ENCODE measurements at places on chromosomes 16 and 17.

DNA sequence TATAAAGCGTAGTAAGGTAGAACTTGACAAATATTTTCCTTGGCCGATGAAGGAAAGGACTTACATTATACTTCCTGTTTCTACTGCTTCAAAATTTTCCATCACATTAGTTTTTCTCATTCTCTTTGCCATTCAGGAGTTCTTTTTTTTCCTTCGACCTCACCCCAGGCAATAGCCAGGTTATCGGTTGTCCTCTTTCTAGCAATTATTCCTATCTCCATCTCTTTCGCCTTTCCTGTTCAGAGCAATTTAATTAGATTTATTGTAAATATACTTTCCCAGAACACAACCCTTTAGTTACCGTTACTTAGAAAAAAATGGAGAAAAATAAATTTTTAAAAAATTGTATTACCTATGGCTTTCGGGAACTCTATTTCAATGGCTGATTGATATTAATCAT lies 205.2 kb downstream of the KCNJ2 start:
- no peak for DNase-seq

- DNase-seq = no peak
These were observed 653 bp upstream of the VAC14 start for GRCh38 chr16:70801611-70802010.

DNA sequence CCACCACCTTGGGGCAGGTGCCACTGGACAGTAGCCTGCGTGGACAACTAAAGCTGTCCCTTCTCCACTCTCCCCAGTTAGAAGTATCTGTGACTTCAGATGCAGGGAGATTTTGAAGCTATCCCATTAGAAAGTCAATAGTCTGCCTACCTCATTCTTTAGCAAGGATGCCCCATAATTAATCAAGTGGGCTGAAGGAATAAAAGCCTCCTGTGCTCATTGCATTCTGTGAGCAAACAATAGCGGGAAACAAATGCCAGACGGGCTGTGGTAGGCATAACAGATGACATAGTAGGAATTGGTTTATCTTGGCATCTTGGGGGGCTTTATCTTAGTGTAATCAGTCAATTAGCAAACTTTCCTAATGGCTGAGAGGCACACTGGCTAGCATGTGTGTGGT lies 96.7 kb upstream of the HSBP1 start:
- no peak for DNase-seq

DNA sequence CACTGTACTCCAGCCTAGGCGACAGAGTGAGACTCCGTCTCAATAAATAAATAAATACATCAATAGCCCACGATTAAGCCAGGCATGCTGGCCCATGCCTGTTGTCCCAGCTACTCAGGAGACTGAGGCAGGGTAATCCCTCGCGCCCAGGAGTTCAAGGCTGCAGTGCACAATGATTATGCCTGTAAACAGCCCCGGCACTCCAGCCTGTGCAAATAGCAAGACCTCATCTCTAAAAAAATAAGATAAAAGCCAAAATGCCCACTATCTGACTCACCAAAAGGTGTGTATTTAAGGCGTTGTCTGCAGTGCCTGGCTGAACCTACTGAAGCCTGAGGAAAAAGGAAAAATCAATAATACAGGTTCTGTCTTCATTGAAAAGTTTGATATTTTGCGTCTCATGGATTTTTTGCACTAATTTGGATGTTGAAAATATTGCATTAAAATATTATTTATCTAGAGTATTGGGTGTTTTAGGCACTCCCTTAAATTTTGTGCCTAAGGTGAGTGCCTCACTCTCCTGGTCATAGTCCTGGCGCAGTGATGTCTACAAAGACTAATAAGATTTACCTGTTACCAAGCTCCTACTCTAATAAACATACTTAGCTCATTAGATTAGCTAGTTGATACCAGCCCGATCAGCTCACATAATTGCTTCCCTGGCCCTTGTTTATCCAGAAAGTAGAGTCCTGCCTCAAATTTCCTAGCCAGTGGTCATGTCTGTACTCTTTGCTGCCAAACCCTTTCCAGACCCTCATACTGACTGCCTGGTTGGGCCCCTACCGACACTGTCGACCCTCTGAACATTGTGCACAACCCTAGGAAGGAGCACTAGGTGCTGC lies 24.7 kb upstream of the TOB1 start:
- peak; percentile 64 for DNase-seq

DNA sequence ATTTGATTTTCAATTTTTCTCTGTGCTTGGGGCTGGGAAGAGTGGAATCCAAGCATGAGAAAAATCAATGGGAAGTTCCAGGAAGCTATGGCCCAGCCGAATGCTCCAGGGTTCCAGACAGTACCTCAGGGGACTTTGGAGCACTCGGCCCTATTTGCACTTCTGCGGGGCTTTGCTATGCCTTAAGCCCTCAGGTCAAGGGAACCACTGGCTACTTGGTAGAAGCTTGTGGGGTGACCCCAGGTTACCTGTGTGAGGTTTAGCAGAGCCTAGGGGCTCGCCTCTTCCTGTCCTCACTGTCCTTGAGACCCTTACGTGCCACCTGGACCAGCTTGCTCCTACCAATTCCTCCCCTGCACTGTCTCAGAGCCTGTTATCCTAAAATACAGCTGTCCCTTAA lies 121.3 kb downstream of the MGAT5B start:
- no peak for DNase-seq

GRCh38 chr16:27205423-27206065 lies 2.2 kb downstream of the KDM8 start:
- DNase-seq = no peak

DNA sequence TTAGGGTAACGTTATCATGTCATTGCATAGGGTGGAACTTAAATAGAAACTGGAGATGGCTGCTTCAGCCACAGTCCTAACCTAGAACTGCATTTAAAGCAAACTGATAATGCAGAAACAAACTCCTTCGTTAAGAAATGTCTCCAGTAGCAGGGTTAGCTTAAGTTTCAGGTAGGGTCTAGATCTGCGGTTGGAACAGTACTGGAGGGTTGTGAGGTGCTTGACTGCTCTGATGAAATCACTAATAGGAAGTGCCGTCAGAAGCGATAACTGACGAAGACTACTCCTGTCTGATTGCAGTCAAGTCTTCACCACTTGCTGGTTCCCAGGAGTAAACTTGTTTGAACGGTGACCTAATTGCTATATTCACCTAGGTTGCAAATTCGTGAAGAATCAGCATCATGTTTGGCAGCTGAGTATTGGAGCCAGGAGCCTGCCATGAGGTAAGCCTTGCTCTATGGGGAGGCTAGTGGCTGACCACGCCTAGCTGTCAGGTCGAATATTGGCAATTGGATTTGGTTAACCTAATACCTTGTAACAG lies 24.5 kb downstream of the TRPV2 start:
- no peak for DNase-seq

DNA sequence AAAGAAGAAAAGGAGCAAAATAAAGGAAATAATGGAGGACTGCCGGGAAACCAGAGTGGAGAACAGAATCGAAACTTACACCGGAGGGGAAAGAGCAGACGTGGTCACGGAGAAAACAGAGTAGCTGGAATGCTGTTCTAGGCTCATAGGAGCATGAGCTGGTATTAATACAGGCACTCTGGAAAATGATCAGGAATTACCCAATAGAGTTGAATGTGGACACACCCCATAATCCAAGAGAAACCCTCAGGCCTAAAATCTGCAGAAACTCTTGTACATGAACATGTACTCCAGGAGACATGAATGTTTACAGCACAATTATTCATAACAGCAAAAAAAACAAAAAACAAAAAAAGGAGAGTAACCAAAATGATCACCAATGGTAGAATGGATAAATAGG lies 77.7 kb downstream of the RPH3AL start:
- DNase-seq = no peak

DNA sequence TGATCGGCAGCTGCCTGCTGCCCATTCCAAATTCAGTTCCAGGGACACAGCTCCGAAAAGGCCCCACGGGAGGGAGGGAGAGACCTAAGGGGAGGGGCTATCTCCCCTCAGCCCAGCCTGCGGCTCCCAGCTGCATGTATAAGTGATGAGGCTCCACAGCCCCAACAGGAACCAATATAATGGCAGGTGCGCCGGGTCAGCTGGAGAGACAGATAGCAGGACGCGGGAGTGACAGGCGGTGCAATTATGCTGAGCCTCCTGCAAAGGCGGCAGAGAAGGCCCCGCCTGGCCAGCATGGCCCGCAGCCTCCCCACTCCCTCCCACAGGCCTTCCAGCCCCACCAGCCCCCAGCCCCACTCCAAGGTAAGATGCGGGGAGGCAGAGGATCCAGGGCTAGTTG lies 8.1 kb upstream of the C1QL1 start:
- DNase-seq = no peak

DNA sequence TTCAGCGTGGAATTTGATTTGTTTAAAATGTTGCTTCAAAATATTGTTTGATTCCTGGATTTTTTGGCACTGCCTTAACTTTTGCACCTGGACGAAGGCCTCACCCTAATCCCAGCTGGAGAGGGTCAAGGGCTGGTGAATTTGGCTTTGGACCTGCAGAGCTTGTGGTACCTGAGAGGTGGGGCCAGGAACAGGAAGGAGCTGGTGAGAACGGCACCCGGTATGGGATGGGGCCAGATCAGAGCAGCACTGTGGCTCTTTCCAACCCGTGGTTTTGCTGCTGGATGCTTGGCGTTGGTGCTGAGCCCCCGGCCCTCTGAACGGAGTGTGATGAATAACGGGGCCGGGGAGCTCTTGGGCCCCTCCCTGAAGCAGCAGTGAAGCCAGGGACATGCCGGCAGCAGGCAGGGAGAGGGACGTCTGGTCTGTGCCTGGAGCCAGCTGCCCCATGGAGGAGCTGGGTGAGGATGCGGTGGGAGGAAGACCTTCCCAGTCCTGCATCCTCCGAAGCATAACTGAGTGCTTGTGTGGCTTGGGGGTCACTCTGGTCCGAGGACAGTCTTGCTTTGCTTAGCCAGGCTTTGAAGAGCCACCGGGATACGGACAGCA lies 275.4 kb downstream of the SEC14L1 start:
- DNase-seq = no peak

GRCh38 chr16:66746682-66747081 lies 4.7 kb downstream of the DYNC1LI2 start:
- DNase-seq = no peak

- no peak for DNase-seq
These were observed 85.3 kb downstream of the ENGASE start for GRCh38 chr17:79159926-79160325.

DNA sequence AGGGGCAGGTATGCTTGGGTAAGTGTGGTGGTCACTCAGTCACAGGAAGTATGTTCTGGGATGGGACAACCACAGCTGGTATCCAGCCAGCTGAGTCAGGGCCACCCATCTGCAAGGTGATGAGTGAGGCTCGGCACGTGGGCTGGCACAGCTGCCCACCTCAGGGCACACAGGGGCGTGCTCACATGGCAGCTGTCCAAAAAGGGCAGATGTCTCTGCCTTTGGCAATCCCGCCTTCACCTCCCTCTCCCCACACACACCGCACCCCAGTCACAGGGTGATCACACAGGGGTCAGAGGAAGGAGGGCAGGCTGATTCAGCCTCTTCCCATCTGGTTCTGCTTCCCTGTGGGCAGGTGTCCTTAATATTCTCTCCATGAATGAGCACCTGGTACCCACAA lies 85.9 kb upstream of the TOB1 start:
- DNase-seq = no peak

GRCh38 chr16:31084584-31085302 lies 4.0 kb downstream of the PRSS53 start:
- no peak for DNase-seq

DNA sequence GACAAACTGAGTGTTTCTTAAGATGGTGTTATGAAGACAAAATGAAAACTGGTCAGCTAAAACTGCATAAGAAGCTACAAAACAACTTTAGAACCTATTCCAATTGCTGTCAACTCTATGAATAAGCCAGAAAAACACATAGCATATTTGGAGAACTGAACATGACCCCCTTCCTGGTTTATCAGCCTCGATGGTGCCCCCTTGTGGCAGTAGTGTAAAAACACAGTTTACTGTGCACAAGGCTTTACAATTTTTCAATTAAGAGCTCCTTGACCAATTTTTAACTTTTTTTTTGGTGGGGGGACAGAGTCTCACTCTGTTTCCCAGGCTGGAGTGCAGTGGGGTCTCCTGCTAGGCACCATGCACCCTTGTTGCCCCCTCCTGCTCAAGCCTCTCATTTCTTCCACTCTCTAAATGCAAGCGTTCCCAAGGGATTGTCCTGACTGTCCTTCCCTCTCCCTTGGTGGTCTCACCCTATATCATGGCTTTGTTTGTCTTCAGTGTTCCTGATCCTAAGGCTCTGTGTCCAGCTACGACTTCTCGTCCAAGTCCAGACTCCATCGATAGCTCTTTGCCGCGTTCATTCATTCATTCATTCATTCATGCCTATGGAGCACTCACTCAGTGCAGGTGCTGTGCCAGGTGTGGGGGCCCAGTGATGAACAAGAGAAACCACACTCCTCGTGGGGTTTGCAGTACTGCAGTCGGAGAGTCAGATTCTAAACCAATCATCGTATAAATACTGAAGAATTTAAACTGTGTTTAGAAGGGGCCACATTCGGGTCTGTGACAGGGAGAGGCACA lies 7.5 kb downstream of the EIF1 start:
- peak; percentile 36 for DNase-seq

DNA sequence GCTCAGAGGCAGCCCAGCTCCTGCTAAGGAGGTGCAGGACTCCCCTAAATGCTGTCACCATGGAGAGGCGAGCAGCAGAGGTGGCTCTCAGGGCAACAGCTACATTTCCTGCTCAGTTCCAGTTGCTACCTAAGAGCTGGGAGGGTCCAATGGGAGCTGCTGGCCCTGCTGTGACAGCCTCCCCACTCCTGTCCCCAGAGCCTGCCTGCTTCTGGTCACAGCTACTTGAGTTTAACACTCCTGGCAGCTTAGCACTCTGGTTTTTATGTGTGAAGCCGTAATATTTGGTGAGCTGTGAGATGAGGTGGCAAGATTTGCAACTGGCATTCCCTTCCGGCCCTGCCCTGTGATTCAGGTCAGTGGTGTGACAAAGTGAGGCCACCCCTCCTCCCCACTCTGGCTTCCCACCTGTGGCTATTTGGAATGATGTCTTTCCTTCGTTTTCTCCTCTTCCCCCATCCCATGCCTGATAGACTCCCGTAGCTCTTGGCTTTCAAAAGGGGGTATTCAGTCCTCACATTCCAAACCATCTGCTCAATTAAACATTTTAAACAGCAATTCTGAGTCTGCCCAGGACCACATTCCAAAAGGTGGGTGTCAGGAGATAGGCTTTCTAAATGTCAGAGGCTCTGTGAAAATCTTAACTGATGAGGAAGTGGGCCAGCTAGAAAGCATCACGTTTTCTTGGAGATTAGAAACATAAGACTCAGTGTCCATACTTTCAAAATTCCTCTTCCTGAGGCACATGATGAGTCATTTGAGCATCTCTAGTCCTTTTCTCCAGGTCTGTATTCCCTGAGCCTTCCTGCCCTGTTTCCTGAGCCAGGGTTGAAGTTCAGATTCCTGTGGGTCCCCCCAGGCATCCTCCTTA lies 42.6 kb upstream of the SKAP1 start:
- DNase-seq = no peak
